A549 (cell line): ENCODE measurements at places on chromosomes 12 and 14. TPM values are rescaled to one million over a fixed set of nuclear protein-coding genes. Genes with fewer than 3 reads are reported as not detected.

ANG gene
- polyA plus RNA-seq, result 6.5 to 10.5 TPM (median 10.2 TPM) in 3 replicates

CD9 gene
- polyA plus RNA-seq, result 109 to 122 TPM (median 116 TPM) in 3 replicates

OR4E2 gene
- not detected in 3 replicates for polyA plus RNA-seq

CD163 gene
- not detected in 3 replicates for polyA plus RNA-seq

COX8C gene
- not detected in 3 replicates for polyA plus RNA-seq

CRIP1 gene
- polyA plus RNA-seq, result 837 to 1,023 TPM (median 999 TPM) in 3 replicates

OR10AD1 gene
- polyA plus RNA-seq, result not detected in 3 replicates

SRGAP1 gene
- polyA plus RNA-seq, result 7.9 to 8.4 TPM (median 8.3 TPM) in 3 replicates

STYK1 gene
- 0.21 to 0.54 TPM (median 0.32 TPM) in 3 replicates for polyA plus RNA-seq

CCDC38 gene
- polyA plus RNA-seq, result 0.18 to 0.28 TPM (median 0.24 TPM) in 3 replicates

TMTC2 gene
- polyA plus RNA-seq, result 1.4 to 1.8 TPM (median 1.8 TPM) in 3 replicates

SYNDIG1L gene
- not detected in 3 replicates for polyA plus RNA-seq

NAV3 gene
- 8.6 to 12.8 TPM (median 9.9 TPM) in 3 replicates for polyA plus RNA-seq

PARP11 gene
- polyA plus RNA-seq, result 1.8 to 2.2 TPM (median 2.1 TPM) in 3 replicates

TBC1D30 gene
- 0.65 to 0.85 TPM (median 0.67 TPM) in 3 replicates for polyA plus RNA-seq

HOXC12 gene
- polyA plus RNA-seq, result not detected in 3 replicates

FAIM2 gene
- polyA plus RNA-seq, result not detected in 3 replicates

GPX2 gene
- polyA plus RNA-seq, result 302 to 394 TPM (median 382 TPM) in 3 replicates

ARHGEF25 gene
- polyA plus RNA-seq, result 8.0 to 13.8 TPM (median 11.9 TPM) in 3 replicates

PLCZ1 gene
- not detected in 3 replicates for polyA plus RNA-seq

ABHD12B gene
- polyA plus RNA-seq, result not detected in 3 replicates

LTA4H gene
- polyA plus RNA-seq, result 122 to 126 TPM (median 124 TPM) in 3 replicates

MMP14 gene
- polyA plus RNA-seq, result 1.1 to 2.0 TPM (median 1.5 TPM) in 3 replicates

BEST3 gene
- polyA plus RNA-seq, result 0.78 to 1.2 TPM (median 0.93 TPM) in 3 replicates

C14orf180 gene
- not detected in 3 replicates for polyA plus RNA-seq

KLRC2 gene
- 0.25 to 0.42 TPM in 2 of 3 replicates, not detected in the other for polyA plus RNA-seq

LRR1 gene
- polyA plus RNA-seq, result 48.4 to 53.5 TPM (median 52.8 TPM) in 3 replicates

EXD2 gene
- 11.3 to 15.5 TPM (median 13.9 TPM) in 3 replicates for polyA plus RNA-seq

TC2N gene
- 0.43 to 0.80 TPM (median 0.43 TPM) in 3 replicates for polyA plus RNA-seq
